ENCODE measurements at places on chromosomes 7 and 10. TPM values are rescaled to one million over a fixed set of nuclear protein-coding genes. Genes with fewer than 3 reads are reported as not detected.

The OR2A1 gene
- total RNA-seq = not detected

The PLAC9 gene
- total RNA-seq = 0.46 TPM

The PGAM2 gene
- total RNA-seq = not detected

The C10orf105 gene
- not detected for total RNA-seq

The MBLAC1 gene
- 2.7 TPM for total RNA-seq

The BAG3 gene
- 143 TPM for total RNA-seq

The PTPRN2 gene
- 0.93 TPM for total RNA-seq

The GRM3 gene
- total RNA-seq = not detected

The FXYD4 gene
- total RNA-seq = not detected

The PNLIPRP3 gene
- not detected for total RNA-seq

The WEE2 gene
- total RNA-seq = not detected

The SPDYE16 gene
- not detected for total RNA-seq

The SUGCT gene
- 1.8 TPM for total RNA-seq

The TSPAN12 gene
- total RNA-seq = 0.79 TPM

The HOGA1 gene
- total RNA-seq = 1.5 TPM

The SFRP4 gene
- 6.9 TPM for total RNA-seq

The PTF1A gene
- total RNA-seq = not detected

The MYO1G gene
- total RNA-seq = 0.07 TPM

The SHLD2 gene
- total RNA-seq = 23.4 TPM

The OPTN gene
- total RNA-seq = 52.7 TPM

The OPALIN gene
- not detected for total RNA-seq

The AIMP2 gene
- 95.2 TPM for total RNA-seq

The VGF gene
- 15.1 TPM for total RNA-seq

The IDI2 gene
- total RNA-seq = not detected

The NAT16 gene
- 0.06 TPM for total RNA-seq

The EGFR gene
- total RNA-seq = 111 TPM

The STAG3 gene
- 0.14 TPM for total RNA-seq

The GIMAP7 gene
- not detected for total RNA-seq

The MSS51 gene
- total RNA-seq = 0.41 TPM

The SAP25 gene
- total RNA-seq = 0.76 TPM

The TAS2R5 gene
- 0.50 TPM for total RNA-seq

The PNLIP gene
- total RNA-seq = not detected

The VWDE gene
- 0.60 TPM for total RNA-seq

The ARHGEF35 gene
- 0.26 TPM for total RNA-seq

The HECW1 gene
- 10.9 TPM for total RNA-seq

The KIAA1549 gene
- total RNA-seq = 8.2 TPM

The AIFM2 gene
- total RNA-seq = 37.5 TPM

The MAT1A gene
- total RNA-seq = not detected

The ZNF398 gene
- total RNA-seq = 10.1 TPM

The FEZF1 gene
- total RNA-seq = not detected

The INA gene
- 28.3 TPM for total RNA-seq

The STK31 gene
- total RNA-seq = 1.2 TPM

The TRIL gene
- not detected for total RNA-seq

The COL13A1 gene
- total RNA-seq = 0.33 TPM

The PLEKHA1 gene
- total RNA-seq = 20.4 TPM

The LIPK gene
- total RNA-seq = not detected

The CYP3A5 gene
- total RNA-seq = 1.6 TPM

The NDUFB8 gene
- total RNA-seq = 282 TPM

The WNT8B gene
- not detected for total RNA-seq

The IDI1 gene
- 17.0 TPM for total RNA-seq

The SLC37A3 gene
- 30.2 TPM for total RNA-seq

The CXCL12 gene
- total RNA-seq = not detected

The PPP1R17 gene
- not detected for total RNA-seq

The NEUROG3 gene
- total RNA-seq = not detected

The ANLN gene
- total RNA-seq = 81.3 TPM

The CPVL gene
- 0.14 TPM for total RNA-seq
